HFF-Myc (cell line): ENCODE measurements at places on chromosomes 16 and 17.
A peak's percentile ranks its signal among the peaks of the same experiment; 100 is the strongest.

- no peak for DNase-seq
Measured at GRCh38 chr17:39563476-39563875, 44.2 kb downstream of the NEUROD2 start.

DNA sequence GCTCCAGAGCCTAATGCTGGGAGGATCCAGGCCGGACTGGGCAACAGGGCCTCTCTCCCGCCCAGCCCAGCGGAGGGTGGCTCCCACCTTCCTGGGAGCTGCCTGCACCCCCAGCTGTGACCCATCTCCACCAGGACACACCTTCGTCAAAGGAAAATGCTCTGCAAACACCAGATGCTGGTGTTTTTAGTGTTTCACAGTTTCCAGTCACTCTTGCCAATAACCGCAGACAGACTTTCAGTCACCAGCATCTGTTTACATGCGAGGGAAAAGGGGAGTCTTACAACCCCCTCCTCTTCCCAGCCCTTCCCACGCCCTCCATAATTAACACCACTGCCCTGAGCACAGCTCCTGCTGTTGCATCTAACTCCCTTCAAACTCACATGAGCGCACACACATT is 25.3 kb downstream of the KLHDC4 start:
- no peak for DNase-seq

DNA sequence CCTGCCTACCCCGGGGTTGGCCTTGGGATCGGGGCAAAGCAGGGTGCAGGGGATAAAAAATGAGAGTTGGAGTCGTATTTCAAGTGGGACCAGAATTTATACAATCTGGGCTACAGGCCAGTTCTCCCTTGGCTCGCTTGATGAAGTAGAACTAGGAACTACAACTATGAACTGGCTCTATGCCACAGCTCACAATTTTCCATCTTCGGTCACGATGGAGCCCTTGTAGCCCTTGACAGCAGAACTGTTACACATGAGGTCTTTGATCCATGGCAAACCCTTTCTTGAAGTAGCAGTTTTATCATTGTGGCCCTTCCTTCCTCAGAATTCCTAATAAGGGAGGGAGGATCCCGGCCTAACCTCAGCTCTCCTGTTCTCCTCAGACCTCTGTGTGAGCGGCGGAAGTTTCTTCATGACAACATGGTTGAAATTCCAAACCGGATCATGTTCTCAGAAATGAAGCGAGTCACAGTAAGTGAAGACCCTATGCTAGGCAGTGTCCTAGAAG is 17.1 kb downstream of the LIG3 start:
- DNase-seq, result no peak

DNA sequence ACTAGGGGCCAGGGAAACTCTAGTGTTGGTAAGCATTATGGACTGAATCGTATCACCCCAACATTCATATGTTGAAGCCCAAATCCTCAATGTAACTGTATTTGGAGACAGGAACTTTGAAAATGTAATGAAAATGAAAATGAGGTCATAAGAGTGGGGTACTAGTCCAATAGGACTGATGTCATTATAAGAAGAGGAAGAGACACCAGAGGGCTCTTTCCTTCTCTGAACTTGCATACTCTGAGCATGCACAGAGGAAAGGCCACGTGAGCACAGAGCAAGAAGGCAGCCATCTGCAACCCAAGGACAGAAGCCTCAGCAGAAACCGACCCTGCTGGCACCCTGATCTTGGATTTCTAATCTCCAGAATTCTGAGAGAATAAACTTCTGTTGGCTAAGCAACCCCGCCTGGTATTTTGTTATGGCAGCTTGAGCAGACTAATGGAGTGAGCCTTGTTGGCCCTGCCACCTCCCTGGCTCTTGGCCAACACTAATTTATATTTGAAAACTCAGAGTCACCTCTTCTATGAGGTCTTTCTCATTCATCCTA is 273.4 kb downstream of the NTN1 start:
- DNase-seq, result no peak

DNA sequence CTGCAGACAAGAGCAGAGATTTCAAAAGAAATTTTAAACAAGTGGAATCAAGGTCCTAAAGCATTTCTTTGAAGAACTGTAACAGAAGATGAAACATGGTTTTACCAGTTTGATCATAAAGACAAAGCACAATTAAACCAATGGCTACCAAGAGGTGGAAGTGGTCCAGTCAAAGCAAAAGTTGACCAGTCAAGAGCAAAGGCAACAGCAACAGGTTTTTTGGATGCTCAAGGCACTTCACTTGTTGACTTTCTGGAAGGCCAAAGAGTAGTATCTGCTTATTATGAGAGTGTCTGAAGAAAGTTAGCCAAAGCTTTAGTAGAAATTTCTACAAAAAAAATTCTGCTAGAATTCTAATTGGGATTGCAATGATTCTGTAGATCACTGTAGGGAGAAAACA is 5.3 kb downstream of the DDX52 start:
- DNase-seq, result no peak

GRCh38 chr16:55475919-55476318 is 3.1 kb upstream of the MMP2 start:
- DNase-seq, result no peak

GRCh38 chr16:27691721-27692120 is 141.8 kb downstream of the KATNIP start:
- no peak for DNase-seq

DNA sequence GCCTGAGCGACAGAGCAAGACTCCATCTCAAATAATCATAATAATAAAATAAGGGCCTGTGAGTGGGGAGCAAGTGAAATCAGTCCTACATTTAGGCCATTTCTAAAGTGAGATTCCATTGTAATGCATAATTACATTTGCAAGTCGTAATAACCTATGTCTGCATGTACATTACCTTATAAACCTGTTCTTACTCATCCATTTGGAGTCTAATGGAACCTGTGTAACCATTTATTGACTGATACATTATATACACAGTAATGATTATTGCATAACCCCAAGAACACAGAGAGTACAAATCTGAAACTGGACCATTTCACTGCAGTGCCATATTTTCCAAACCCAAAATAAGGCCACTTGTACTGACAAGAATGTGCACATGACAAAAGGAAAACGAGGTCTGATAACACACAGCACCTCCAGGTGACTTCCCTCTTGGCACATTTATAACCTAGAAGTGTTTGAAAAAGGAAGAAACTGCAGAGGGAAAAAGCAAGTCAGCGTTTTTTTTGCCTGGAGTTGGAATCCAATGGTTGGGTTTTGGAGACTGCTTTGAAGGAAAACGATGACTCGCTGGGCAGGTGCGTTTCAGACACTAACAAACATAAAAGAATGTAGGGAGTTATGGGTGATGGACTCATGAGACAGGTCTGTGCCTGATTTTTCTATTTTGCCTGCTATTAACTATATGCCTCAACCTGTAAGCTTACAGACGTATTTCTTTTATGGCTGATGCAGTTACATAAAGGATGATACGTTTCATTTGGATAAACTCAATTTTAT is 63.6 kb upstream of the KIFC3 start:
- no peak for DNase-seq

DNA sequence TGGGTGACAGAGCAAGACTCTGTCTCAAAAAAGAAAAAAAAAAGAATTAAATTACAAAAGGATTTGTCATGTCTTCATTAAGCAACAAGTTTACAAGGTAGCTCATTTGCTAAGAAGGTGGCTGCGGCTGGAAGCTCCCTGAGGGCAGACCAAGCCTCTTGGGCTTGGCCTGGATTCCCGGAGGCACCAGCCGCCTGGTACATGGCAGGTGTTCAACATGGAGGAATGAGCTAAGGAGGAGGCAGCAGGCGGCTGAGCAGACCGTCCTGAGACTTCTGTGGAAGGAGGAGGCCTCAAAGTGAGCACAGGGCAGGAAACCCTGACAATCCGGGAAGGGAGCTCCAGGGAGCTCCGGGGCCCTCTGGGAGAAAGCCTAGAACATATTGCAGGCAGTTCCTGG is 3.2 kb upstream of the MYLK3 start:
- DNase-seq, result no peak

GRCh38 chr17:42428141-42428944 is 5.3 kb upstream of the CAVIN1 start:
- DNase-seq, result peak; percentile 93
